Brain microvascular endothelial cell (primary cell): ENCODE measurements at places on chromosomes 2 and 18.

DNA sequence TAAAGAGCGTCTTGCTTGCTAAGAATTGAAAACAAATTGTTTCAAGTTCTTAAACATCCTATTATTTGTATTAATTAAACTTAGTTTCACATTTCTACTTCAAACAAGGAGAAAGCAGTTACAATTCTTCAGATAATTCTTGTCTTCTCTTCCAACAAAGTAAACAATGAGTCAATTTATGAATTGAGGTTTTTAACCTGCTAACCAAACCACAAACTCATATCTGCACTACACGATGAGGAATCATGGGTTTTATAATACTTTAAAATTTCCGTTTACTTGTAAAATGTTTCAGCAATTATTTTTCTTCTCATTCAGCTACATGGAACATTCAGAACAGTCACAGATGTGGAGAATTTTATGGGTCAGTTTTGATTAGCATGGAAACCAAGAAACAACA, 114.2 kb downstream of the SPIRE1 start:
- no peak for DNase-seq

DNA sequence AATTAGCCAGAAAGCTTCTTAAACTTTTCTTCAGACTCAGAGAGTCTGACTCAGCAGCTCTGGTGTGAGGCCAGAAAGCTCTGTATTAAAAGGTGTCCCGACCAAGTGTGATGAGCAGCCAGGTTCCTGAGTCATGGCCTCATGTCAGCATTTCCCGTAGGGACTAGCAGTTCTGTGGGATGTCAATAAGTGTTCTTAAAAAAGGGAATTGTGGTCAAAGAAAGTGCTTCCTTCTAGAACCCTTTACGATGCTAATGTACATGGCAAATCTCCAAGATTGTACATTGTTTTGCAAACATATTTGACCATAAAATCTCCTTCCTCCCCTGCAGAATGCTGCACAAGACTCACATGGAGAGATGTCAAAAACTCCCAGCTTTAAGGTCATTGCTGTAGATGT, 80.1 kb downstream of the PLA2R1 start:
- peak; percentile 72 for DNase-seq

- DNase-seq: no peak
These were observed 121.4 kb upstream of the COL5A2 start for GRCh38 chr2:189300916-189301315.

DNA sequence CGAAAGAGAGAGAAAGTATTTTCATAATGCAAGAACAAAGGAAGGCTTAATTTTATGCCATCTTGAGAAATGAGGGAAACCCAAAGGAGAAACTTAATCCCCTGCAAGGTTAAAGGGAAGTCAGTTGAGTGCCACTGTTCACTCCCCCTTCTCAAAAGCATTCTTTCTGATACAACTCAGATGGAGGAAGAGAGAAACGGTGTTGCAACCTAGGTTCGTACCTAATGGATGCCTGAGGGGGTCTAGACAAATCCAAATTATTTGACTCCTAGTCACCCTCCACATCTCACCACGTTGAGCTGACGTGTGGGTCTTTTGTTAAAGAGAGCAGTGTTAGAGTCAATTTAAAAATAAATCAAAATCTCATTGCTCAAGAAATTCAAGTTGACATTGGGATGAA, 52.6 kb upstream of the UNC80 start:
- DNase-seq: no peak

- no peak for DNase-seq
These were observed 17.1 kb downstream of the PSD4 start for GRCh38 chr2:113190871-113191270.

DNA sequence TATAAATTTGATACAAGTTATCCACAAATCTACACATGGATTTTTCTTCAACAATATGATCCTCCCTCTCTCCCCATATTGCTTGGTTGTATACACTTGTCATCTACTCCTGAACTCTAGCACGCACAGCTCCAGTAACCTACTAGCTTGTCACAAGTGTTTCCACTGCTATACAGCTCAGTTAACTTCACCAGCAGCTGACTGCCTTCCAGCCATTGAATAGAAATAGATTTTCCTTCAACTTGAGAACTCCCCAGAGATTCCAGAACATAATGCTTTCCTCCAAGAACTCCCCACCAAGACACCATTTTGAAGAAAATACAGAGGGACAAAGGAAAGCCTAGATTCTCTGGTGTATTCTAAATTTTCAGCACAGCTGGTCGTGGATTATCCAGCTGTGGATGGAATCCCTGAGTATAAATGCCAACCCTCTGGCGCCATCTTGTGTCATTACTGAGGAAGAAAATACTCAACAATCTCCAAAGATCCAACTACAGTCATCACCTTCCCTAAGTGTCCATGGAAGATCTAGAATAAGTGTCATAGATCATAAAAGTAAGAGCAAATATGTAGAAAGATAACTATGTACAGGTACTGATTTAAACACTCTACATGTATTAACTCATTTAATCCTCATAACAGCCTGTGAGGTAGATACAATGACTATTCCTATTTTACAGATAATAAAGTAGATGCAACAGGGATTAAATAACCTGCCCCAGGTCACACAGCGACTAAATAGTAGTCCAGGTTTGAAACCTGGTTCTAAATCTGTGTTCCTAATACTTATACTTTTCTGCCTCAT, 156.7 kb downstream of the ARHGAP28 start:
- peak; percentile 45 for DNase-seq

DNA sequence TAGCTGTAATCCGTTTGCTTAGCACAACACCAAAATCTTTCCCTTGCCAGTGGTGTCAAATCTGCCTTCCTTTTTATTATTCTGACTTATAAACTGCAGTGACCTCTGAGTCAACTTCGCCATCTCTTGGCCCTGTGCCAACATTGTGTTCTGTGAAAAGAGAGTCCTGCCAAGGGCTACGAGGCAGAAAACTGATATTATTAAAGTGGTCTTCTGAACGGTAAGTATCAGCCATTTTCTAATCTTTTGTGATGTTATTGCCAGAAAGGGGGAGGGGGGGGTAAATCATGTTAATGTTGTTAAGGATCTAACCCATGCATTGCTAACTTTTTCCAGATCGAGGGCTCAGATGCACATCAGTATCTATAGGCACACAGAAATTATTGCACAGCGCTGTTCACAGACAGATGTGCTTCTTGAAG, 121.5 kb upstream of the LTBP1 start:
- peak; percentile 51 for DNase-seq

DNA sequence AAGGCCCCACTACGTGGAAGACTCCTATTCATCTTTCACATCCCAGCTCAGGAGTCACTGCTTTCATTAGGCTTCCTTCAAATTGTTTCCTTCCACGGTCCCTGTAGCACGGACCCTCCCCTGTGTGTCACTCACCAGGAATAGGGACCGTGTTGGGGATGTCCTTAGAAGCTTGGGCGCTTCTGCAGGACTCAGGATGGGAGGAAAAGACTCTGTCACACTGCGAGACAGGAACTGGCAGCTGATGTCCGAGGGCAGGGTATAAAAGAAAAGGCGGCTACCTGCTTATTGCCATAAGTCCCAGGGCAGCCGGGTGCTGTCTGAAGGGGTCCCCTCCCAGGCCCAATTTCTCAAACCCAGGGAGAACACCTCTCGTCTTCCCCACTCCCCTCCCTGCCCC, 79.1 kb downstream of the BCL2L11 start:
- no peak for DNase-seq

GRCh38 chr2:96873651-96874096, 3.8 kb upstream of the SEMA4C start:
- no peak for DNase-seq

DNA sequence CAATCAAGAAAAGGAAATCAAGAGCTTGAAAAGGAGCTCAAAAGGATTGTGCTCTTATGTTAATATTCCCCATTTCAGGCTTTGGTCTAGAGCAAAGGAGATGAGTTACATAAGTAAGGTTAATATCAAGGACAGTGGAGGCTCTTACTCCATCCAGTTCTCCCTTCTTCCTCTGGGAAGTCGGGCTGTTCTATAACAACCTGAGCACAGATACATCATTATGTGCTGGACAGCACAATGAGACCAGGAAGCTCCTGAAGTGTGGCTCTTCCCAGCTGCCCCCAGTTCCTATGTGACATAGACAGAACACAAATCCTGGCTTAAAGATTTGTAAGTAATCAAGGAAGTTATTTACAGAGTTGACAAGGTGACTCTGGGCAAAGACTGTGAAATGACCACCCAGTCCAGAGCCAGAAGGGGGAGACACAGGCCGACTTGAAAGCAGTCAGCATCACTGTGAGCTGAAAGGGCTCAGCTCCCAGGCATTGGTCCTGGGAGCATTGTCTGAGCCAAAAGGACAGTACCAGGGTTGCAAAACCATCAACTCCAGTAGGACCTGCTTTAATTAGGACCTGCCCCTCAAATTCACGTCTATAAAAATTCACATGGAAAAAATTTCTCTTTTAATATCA, 917.6 kb upstream of the ACVR2A start:
- peak; percentile 62 for DNase-seq

DNA sequence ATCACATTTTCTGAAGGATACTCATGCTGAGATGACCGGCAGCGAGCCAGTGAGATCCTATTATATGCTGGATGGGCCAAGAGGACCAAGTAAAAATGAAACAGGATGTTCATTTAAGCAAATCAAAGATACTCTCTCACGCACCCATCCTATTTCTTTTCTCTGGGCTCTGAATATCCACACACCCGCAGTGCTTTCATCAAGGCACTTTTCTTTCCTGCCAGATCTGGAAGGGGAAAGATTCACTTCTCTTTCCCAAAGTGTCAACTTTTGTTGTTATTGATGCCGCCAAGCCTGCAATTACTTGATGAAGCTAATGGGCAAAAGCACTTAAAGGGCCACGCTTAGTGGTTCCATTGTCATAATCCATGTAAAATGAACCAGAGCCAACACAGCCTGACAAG, 191.9 kb upstream of the CHAC2 start:
- no peak for DNase-seq

- DNase-seq: peak; percentile 36
These were observed 100.7 kb downstream of the C2orf74 start for GRCh38 chr2:61262699-61263098.

- DNase-seq: no peak
These were observed 343.6 kb upstream of the SYT4 start for GRCh38 chr18:43620936-43621335.

DNA sequence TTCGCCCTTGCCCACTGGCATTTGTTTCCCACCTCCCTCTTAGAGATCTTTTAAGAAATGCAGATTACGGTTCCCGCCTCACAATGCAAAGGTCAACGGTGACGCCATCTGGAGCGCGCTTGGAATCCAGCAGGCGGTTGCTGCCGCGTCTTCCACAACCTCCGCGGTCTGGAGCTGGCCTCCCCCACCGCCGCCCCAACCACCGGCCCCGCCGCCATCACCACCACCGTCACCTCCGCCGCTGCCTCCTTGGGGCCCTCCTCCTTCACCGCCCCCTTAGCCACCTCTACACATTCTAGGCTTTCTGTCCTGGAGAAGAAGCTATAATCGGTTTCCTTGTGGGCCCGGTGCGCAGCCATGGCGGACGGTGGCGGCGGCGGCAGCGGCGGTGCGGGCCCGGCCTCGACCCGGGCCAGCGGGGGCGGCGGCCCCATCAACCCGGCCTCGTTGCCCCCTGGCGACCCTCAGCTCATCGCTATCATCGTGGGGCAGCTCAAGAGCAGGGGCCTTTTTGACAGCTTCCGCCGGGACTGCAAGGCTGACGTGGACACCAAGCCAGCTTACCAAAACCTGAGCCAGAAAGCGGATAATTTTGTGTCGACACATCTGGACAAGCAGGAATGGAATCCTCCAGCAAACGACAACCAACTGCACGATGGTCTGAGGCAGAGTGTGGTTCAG, at the start of gene BOD1L2:
Gene BOD1L2, plus strand, starts transcription at position 132 of the 681 bp plus-strand sequence. Its CDS starts 226 bp downstream, at position 358.
- DNase-seq: no peak

DNA sequence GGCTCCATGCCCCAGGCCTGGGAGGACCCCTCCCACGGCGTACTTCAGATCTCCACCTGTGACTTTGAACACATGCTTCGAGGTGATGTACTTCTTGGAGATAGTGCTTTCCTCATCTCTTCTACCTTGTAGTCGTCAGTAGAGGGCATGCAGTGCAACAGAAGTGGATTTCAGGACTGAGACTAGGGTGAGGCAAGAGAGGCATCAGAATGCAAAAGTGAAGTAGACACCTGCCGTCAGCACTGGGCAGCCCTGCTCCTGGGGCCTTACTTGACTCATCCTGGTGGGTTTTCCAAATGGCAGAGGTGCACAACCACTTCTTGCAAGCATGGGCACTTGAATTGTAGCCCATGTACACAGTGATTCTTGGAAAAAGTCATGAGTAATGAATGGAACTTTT, 258.8 kb downstream of the NEDD4L start:
- DNase-seq: no peak

DNA sequence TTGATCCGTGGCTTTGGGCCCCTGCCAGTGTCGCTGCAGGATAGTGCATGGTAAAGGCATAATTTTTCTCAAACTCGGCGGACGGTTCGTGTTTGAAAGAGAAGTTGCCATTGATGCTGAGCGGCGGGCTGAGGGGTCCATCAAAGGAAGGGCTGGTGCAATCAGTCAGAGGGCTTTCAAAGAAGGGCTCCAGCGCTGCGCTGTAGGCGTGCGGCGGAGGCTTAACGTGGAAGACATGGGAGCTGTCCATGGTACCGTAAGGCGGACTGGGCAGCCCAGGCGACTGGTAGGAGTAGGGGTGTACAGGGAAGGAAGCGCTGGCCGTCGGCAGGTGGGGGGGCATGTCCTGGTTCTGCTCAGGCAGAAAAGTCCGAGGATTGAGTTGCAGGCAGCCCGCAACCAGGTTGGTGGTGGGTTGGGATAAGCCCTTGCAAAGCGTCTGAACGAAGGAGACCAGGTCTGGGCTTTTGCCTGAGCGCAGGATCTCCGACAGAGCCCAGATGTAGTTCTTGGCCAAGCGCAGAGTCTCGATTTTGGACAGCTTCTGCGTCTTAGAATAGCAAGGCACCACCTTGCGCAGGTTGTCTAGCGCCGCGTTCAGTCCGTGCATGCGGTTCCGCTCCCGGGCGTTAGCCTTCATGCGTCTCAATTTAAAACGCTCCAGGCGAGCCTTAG, 2.3 kb downstream of the NEUROD1 start:
- peak; percentile 59 for DNase-seq

DNA sequence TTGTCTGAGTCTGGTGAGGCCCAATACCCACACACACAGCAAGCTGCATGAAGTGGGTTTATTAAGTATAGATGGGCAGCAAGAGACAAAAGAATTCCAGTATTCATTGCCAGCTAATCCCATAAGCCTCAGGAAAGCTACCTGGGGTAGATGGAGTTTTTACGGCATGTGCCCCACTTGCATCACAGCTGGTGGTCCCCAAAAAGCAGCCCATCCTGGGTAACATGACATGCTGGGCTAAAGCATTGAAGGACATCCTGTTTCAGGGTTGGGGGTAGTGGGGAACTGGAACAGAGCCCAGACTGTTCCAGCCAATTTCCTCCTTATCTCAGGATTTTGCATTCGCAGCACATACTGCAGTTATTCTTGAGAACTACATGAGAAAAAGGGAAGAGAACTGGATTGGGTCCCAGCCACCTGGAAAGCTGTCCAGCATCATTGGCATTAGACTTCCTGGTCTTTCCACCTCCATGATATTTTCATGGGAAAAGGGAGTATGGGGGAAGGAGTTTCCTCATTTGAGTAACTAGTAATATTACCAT, 240.1 kb upstream of the MMADHC start:
- DNase-seq: no peak
